ENCODE measurements at places on chromosomes 12 and 14. TPM values are rescaled to one million over a fixed set of nuclear protein-coding genes. Genes with fewer than 3 reads are reported as not detected.

The MRPS35 gene
- 25.1 TPM for total RNA-seq

The P2RX7 gene
- total RNA-seq, result 26.7 TPM

The TMTC2 gene
- 17.4 TPM for total RNA-seq

The SLCO1A2 gene
- total RNA-seq, result not detected

The CERS5 gene
- total RNA-seq, result 32.1 TPM

GRCh38 chr14:41586237-41586636 is 20.4 kb upstream of the LRFN5 start:
- no peak for DNase-seq

GRCh38 chr12:101501410-101501995 is 26.4 kb downstream of the SPIC start:
- no peak for DNase-seq

GRCh38 chr12:130872179-130873096 is 572 bp downstream of the RAN start:
- no peak for DNase-seq

GRCh38 chr12:12995088-12995487 is 5.0 kb downstream of the HEBP1 start:
- no peak for DNase-seq

GRCh38 chr12:41940571-41940970 is 204.1 kb downstream of the GXYLT1 start:
- no peak for DNase-seq

- DNase-seq, result no peak
These were observed 333.9 kb downstream of the CEP128 start for GRCh38 chr14:80607430-80608190.

DNA sequence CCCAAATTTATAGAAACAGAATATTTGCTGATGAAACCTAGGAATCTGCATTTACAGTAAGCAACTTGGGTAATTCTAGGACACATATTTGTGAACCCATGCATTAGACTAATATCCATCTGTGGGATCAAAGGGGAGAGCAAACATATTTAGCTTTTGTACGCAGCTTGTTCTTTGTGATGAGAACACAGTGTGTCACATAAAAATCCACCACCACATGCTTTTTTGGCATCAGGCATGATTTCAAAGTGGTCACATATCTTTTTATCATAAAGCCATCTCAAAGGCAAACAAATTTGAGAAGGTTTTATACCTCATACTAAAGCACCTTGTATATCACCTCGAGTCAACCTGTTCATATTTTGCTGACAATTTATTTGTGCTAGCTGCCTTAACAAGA is 15.7 kb downstream of the DNAL1 start:
- no peak for DNase-seq

GRCh38 chr14:86847140-86847539 is 1145.8 kb downstream of the GALC start:
- no peak for DNase-seq

DNA sequence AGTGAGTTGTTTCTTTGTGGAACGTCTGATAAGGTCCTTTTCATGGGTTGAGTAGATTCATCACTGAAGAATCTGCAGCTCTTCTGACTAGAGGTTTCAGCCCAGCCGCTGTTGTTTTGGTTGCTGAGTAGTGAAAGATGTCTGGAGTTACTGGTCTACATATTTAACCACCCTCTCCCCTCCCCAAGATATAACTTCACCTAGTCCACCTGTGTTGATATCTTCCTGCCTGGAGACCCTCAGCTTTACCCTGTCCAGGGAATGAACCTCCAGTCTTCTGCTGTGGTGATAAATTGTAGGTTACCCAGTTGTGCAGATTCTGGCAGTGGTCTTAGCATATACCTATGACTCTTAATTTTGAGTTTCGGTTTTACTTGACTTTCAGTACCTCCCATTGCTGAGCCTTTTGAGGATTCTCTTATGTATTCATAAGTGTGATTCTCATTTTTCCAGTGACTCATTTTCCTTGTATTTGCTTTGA is 62.9 kb downstream of the CCDC91 start:
- DNase-seq, result no peak

DNA sequence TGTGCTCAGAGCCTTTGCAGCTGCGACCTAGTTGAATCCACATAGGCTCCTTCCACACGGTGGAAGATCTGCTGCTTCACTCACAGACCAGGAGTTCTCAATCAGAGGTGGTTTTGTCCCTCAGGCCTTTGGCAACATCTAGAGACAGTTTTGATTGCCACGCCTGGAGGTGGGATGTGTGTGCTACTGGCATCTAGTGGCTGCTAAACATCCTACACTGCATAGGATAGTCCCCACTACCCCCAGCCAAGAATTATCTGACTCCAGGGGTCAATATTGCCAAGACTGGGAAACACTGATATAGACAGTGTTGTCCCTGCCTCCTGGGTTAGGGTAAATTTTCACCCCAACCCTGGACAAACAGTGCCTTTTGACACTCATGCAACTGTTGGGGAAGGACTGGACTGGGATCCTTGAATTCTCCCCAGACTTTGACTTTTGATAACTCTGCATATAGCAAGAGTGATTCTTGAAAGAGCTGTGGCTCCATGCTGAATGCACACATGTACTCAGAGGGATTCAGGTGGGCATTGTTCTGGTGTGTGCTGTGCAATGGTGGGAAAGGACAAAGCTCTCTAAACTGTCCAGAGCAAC is 39.8 kb downstream of the BAZ2A start:
- DNase-seq, result no peak

DNA sequence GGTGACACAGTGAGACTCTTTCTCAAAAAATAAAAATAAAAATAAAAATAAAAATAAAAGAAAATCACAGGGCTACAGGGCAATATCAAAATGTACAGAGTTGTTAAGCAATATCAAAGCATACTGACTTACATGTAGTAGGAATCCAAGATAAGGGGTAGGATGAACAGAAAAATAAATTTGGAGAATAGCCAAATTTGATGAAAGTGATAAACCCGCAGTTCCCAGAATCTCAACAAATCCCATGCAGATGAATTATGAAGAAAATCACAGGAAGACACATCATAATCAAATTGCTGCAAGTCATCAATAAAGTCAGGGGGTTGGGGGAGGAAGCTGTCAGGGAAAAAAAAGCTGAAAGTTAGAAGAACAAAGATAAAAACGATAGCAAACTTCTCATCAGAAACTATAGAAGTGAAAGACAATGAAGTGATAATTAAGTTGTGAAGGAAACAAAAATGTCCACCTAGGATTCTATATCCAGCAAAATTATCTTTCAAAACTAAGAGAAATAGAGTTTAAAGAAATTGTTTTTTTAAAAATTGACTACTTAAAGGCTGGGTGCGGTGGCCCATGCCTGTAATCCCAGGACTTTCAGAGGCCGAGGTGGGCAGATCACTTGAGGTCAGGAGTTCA is 15.4 kb downstream of the DDHD1 start:
- DNase-seq, result no peak

- no peak for DNase-seq
These were observed 204.3 kb downstream of the AEBP2 start for GRCh38 chr12:19643635-19644034.

- peak; percentile 82 for DNase-seq
These were observed 1.2 kb downstream of the PRMT8 start for GRCh38 chr12:3491938-3492792.

GRCh38 chr14:36866867-36867266 is 205.2 kb downstream of the PAX9 start:
- no peak for DNase-seq
